ENCODE measurements at places on chromosomes 1 and 21.
A peak's percentile ranks its signal among the peaks of the same experiment; 100 is the strongest.

- DNase-seq, result no peak
Observed at GRCh38 chr1:180911640-180912191, 981 bp upstream of the KIAA1614 start.

DNA sequence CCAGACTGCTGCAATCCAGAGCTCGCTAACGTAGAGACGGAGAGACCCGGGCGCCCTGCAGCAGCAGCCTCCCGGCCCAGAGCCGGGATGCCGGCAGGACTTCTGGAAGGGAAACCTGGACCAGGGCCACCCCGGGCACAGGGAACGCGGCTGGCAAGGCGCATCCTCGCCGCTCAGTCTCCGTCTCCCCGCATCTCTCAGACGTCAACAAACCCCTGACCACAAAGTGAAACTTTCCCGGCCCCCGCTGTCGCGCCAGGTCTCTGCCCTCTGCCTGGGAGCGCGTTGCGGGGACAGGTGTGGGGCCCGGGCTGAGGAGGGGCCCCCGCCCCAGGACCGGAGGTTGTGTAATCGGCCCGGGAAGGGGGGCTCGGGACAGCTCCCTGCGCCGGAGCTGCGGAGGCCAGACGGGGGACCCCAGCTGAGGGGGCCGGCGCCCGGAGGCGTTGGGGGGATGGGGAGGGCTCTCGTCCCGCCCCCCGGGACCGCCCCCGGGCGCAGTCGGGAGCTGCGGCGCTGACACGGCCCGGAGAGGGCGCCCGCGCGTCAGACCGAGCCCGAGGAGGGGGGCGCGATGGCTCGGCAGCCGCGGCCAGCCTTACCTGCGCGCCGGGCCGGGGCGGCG is 116.6 kb upstream of the HIVEP3 start:
- no peak for DNase-seq

- peak; percentile 51 for DNase-seq
Observed at GRCh38 chr21:29347274-29347681, 48.6 kb downstream of the BACH1 start.

- no peak for DNase-seq
Observed at GRCh38 chr1:180247061-180247460, 17.0 kb downstream of the LHX4 start.

- no peak for DNase-seq
Observed at GRCh38 chr1:67166196-67166595, at the start of gene IL23R. Gene IL23R (plus strand): TSS chr1:67166454. CDS start chr1:67168121, 1,667 bp downstream.

DNA sequence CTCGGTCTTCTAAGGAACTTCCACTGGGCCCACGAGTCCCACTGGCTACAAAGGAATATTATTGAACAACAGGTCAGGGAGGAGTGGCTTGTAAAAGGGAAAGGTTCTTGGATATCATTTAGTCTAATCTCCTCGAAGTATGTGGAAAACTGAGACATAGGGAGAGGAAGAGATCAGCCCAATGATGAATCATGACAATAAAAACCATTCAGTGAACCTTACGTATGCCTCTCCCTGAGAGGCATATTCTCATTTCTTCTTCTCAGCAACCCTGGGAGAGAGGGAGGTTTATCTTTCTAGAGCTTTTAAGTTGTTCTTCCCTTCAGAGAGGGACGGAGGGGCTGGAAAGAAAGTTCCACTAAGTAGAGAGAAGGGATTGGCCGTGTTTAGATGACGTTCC is 5.3 kb upstream of the MOB3C start:
- DNase-seq, result no peak

- DNase-seq, result no peak
Observed at GRCh38 chr1:156419854-156420204, 50.8 kb downstream of the RHBG start.

- DNase-seq, result no peak
Observed at GRCh38 chr21:37496972-37497371, 130.4 kb downstream of the DYRK1A start.

GRCh38 chr1:245153552-245154428 is 995 bp upstream of the KIF26B start:
- no peak for DNase-seq

DNA sequence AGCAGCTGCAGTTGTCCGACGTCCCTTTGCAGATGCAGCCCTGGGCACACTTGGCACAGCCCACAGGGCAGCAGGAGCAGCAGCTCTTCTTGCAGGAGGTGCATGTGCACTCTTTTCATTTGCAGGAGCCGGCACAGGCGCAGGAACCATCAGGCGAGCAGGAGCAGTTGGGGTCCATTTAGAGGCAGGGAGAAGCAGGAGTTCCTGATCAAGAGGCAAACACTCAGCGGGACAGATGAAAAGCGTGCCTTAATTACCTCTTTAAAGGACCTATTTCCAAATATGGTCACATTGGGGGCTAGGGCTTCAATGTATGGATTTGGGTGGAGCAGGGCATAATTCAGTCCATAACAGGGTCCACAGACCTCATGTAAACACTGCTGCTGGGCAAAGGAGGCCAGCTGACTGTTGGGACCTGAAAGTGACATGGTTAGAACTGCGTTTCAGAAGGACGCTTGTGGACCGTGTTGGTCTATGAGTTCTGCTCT is 4.3 kb upstream of the CPLANE2 start:
- DNase-seq, result no peak

GRCh38 chr1:29052100-29052499 is 71.6 kb downstream of the TMEM200B start:
- no peak for DNase-seq

- DNase-seq, result no peak
Observed at GRCh38 chr21:35521293-35521692, 472.2 kb upstream of the RUNX1 start.

DNA sequence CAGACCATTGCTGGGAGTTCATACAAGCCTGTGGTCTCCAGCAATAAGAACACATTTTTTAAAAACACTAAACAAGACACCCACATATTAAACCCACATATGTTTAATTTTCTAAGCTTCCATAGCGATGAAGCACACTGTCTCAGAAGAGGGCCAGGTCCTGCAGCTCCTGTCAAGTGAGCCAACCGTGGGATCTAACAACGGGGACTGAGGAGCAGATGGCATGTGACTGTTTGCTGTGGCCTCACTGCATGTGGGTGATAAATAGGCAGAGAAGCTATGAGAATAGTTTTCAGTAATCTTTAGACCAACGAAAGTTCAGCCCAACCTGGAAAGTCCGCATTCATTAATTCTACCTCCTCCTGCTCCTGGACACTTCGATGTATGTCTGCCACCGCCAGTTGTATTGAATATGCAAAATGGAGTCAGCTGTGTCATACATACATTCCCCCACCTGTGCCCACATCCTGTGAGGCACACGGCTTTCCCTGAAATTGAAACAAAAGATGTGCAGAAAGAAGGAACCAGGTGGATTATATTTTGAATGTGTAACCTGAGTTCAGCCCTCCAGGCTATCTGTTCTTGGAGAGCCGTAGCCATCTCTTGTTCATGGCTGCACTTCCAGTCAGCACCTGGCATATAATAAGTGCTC is 88.2 kb downstream of the MIS18A start:
- no peak for DNase-seq

GRCh38 chr21:41753006-41753898 is 13.6 kb downstream of the RIPK4 start:
- no peak for DNase-seq

- no peak for DNase-seq
Observed at GRCh38 chr1:216032961-216033614, 390.2 kb downstream of the USH2A start.

- DNase-seq, result no peak
Observed at GRCh38 chr1:165888552-165888920, 61.1 kb downstream of the UCK2 start.

- no peak for DNase-seq
Observed at GRCh38 chr1:107342316-107342715, 201.5 kb downstream of the NTNG1 start.

DNA sequence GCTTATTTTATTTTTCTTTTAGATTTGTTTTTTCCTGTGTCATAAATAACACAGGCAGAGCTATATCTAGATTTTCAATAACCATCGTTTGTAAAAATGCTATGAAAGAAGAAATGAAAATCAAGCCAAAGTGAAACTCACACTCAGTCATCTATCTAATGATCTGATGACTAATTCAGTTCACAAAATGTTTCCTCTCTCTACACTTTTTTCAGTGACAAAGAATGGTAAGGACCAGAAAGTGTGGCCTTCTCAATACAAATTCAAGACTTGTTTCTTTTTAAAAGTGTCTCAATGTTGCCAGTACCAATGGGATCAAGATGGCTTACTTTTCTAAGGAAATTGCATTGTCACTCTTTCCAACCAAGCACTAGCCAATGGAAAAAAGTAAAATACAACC is 282.8 kb upstream of the PKN2 start:
- DNase-seq, result no peak

DNA sequence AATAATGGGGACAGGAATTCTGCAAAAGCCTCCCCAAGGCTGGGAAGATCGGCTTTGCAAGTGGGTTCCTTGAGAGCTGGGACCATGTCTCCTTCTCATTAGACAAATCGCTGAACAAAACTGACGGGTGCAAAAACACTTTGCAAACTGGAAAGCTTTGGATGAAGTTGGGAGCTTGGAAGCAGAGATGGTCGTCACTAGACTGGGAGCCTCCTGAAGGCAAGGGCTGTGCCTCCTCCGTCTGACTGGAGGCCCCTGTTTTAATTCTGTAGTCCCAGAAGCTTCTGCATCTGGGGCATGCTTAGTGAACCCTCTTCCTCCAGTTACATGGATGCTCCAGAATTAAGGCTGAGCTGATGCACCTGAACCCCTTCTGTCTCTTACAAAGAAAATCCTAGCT is 82.3 kb upstream of the IFFO2 start:
- DNase-seq, result no peak

GRCh38 chr1:183200451-183200850 is 14.4 kb downstream of the LAMC2 start:
- DNase-seq, result no peak

DNA sequence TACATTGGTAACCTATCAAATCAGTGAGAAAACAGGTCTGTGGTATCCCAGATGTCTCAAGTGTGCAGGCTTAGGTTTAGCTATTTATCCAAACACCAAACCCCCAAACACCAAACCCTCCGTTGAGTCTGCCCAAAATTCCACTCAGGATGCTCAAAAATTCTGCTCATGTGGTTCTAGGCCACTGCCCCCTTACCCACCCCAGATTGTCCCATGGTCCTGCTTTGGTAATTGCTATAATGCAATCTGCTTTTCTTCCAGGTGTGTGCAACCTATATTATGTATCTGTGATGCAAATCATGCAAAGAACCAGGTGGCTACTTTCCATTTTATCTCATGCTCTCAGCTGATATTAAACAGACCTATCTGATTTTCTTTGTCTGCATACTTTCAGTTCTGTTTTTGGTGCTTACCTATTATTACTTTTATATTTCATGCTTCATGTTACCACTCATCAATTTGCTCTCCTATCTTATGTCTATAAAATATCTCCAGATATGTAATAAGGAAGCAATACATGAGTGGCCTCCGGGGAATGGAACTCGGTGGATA is 123.7 kb downstream of the TOMM20 start:
- DNase-seq, result no peak

DNA sequence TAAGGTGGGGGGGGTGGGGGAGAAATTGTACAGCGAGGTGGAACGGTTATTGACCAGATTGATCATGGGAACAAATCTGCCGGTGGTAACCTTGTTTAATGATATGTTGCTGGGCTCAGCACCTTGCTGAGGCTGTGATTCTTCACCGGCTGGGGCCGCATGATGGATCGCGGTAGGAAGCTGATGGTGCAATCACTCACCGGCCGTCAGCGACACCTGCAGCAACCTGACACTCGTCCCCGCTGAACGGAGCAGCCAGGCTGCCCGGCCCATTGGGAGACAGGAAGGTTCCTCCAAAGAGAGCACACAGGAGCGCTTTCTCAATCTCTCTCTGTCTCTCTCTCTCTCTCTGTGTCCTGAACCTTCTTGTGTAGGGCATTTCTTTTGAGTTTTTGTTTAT is 128.5 kb upstream of the RRP15 start:
- DNase-seq, result peak; percentile 55

- no peak for DNase-seq
Observed at GRCh38 chr1:15141935-15142539, 11.5 kb upstream of the TMEM51 start.

GRCh38 chr21:44923480-44924084 is 2.9 kb upstream of the ITGB2 start:
- DNase-seq, result no peak

DNA sequence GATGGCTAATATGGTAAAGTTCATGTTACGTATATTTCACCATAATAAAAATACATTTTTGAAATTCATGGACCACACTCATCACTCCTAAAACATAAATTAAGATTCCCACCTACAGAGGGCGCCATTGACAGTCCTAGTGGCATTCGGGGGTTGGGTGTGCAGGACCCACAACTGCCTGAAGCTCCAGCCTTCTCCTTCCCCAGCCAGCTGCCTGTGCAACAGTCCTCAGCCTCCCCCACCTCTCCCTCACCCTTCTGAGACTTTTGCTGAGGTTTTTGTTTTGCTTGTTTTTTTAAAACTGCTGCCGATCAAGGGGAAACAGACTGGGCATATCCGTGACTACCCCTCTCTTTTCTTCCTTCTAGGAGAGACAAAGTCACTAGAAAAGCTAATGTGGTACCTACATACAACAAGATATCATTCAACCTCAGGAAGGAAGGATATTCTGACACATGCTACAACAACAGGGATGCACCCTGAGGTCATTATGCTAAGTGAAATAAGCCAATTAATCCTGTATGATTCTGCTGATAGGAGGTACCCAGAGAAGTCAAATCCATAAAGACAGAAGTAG is 9.2 kb upstream of the EVA1C start:
- DNase-seq, result no peak

DNA sequence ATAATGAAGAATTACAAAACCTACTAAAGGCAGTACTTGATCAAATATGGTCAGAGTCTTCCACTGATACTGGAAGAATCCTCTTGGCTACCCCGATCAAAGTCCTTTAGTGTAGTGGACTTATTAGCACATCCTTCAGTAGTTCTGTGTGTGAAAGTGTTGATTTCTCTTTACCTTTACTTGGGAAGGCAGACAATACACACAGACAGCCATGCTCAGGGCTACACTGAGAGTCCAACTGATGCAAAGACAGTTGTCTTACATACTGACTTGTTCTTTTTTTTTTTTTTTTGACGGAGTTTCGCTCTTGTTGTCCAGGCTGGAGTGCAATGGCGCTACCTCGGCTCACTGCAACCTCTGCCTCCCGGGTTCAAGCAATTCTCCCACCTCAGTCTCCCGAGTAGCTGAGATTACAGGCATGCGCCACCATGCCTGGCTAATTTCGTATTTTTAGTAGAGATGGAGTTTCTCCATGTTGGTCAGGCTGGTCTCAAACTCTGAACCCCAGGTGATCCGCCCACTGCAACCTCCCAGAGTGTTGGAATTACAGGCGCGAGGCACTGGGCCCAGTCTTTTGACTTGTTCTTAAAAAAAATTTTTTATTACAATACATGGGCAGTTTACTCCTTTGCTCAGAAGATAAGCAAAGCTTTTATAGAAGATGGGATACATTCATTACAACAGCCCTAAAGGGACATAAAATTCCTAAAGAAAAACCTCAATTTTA is 3.5 kb upstream of the PTTG1IP start:
- no peak for DNase-seq

GRCh38 chr1:3570066-3570986 is 41.0 kb downstream of the MEGF6 start:
- DNase-seq, result peak; percentile 84

DNA sequence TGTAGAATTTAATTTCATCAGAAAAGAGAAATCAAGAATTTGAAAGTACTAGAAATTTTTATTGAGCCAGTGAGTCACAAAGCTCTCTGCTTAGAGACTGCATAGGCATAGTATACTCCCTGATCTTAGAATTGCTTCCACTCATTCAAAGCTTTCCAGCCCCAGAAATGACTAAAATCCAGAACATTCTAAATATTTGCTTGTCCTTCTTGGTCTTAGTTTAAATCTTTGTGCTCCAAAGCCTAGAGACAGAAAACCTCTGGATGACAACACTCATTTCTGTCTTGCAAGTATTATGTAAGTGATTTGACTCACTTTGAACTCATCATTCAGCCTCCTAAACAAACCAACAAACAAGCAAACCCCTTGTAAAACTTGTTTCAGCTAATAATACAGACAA is 74.2 kb downstream of the PTPRC start:
- DNase-seq, result no peak
